ENCODE measurements at places on chromosomes 3 and 15.

DNA sequence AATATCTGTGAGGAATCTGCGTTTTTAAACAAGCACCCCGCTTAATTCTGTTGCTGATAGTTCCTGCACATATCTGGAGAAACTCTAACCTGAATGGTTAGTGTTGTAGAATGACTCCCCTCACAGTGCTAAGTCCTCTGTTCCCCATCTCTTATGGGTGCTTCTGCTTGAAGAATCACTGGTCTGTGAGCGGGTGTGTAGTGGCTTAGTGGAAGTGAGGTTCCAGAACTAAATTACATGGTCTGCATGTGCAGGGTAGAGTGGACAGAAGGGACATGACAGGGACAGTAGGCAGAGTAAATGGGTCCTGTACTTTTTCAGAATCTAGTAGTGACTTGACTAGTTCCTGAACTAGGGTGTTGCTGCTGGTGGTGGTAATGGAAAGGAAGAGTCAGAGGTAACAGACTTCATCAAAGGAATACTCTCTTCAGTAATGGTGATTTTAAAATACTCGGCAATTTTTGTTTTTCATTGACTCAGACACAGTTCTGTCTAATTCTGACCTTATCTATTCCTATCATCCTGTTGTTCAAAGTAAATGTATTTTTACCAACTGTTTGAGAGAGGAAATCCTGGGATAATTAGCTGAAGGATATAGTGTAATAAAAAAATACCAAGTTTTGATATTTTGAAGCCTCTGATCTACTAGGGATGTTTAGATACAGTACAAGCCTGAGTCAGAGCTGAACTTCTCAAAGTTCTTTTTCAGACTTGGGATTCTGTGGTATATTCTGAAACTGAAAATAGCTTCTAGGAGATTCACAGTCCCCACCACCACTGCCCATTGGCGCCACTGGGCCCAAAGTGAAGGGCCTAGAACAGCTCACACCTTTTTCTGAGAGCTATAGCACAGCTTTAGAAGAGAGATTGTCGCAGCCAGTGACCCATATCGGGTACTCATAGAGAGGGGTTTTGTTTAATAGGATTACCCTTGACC is 55.5 kb downstream of the FNDC3B start:
- DNase-seq: no peak

DNA sequence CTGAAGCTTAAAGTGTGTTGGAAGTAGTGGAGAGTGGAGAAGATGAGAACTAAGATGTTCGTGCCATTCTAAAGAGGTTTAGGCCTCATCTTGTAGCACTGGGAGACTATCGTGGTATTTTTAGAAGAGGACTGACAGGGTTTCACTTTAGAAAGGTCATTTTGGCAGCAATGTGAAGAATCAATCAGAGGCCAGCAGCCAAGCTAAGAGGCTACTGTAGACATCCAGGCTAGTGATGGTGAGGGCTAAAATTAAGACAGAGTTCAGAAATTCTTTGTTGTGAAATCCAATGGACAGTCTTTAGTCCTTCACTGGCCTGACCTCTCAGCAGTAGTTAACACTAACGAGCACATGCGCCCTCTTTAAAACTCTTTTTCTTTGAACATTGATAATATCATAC is 288.2 kb downstream of the TBL1XR1 start:
- no peak for DNase-seq

DNA sequence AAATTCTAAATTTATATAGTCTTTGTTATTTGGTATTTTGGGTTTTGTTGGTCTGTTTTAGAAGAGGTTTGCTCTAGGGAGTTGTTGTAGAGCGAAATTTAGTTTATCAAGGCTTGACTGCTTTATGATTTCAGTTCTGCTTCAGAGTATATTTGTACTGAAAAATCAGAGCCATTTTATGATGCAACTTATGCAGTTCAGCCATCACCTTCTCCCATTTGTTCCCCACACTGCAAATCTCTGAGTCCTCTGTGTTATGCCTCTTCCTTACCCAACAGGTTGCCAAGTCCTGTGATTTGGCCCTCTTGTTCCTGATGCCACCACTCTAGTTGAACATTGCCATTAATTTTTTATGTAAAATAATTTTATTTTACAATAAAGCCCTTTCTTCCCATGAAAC is 140.4 kb downstream of the ZNF609 start:
- no peak for DNase-seq

- no peak for DNase-seq
Observed at GRCh38 chr3:69747511-69748258, 8.4 kb downstream of the MITF start.

GRCh38 chr3:188315553-188315952 is 161.6 kb downstream of the LPP start:
- DNase-seq: no peak

GRCh38 chr15:85034276-85034675 is 52.6 kb downstream of the PDE8A start:
- no peak for DNase-seq

DNA sequence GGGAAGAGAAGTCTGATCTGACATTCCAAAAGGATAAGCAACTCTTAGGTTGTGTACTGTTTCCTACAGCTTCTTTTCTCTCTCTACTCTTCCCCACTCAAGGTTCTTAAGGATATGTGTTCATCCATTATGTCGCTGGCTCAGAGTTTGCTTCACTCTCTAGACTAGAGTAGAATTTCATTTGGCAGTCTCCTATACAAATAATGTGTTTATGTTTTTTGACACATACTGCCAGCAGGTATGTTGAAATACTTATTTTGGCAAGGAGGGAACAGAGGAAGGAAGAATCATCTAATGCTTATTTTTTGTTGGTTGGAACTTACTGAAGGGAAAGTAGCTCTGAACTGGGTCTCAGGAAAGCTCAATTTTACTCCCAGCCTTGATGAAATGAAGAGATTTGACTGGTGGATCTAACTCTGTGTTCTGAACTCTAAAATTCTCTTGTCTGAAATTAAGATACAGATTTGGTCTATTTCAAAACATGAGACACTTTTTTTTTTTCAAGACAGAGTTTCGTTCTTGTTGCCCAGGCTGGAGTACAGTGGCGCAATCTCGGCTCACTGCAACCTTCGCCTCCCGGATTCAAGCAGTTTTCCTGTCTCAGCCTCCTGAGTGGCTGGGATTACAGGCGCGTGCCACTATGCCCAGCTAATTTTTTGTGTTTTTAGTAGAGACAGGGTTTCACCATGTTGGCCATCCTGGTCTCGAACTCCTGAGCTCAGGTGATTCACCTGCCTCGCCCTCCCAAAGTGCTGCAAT is 7.6 kb upstream of the EMC3 start:
- DNase-seq: no peak
